Thyroid gland (tissue), 4 donors: ENCODE measurements at places on chromosomes 7 and 10. TPM values are rescaled to one million over a fixed set of nuclear protein-coding genes. Genes with fewer than 3 reads are reported as not detected.

Gene CYP2C18
- not detected for total RNA-seq

Gene ATP5MK
- total RNA-seq, result 256 TPM

Gene STAG3
- 2.7 TPM for total RNA-seq

Gene ACTR1A
- total RNA-seq, result 102 TPM

Gene VPS37D
- 5.6 TPM for total RNA-seq

DNA sequence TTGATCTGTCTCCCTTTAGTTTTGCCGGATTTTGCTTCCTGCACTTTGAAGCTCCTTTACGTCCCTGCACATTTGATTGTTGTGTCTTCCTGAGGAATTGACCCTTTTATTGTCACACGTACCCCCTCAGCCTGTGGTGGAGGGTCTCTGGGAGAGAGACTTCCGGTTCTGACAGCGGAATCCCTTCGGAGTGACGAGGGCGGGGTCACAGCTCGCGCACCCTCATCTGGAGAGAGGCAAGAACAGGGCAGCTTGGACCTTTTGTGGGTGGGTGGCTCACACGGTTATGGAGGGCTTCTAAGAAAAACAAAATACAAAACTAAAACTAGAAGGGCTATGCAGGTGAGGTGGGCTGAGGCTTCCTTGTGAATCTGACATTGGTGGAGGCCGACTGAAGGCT is 26.0 kb downstream of the AMZ1 start:
- no peaks in the 10 kb centered on the region for H3K27me3 ChIP-seq
- DNase-seq, result no peak
- H3K4me1 ChIP-seq, result peaks cover 7% of the 10 kb centered on the region
- H3K27ac ChIP-seq, result no peak overlapping the region
- no peak overlapping the region for H3K4me3 ChIP-seq
- H3K36me3 ChIP-seq, result no peaks in the 10 kb centered on the region

DNA sequence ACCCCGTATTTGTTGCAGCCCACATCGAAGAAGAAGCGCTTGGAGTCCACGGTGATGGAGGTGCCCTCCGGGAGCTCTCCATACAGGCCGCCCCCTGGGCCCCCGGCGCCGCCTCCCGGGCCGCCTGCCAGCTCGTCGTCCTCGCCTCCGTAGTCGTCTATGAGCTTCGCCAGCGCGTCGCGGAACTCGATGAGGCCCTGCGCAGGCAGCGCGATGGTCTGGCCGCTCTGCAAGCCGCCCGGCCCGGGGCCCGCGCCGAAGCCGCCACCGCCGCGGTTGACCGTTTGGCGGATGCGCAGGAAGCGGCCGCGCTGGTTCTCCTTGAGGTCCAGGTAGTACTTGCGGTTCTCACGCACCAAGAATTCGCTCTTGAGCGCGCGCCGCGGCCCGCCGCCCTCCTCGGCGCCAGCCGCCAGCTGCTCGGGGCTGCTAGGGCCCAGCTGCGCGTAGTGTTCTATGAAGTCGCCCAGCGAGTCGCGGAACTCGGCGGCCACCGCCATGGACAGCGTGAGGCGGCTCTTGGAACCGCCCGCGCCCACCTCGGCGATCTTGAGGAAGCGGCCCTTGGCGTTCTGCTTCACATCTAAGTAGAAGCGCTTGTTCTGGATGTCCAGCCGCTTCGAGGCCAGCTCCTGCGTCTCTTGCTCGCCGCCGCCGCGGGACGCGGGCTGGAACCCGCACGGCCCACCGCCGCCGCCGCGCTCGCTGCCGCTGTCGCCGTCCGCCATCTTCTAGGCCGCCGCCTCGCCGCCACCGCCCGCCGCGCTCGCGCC is 523 bp downstream of the PURB start:
- DNase-seq, result peak; percentile 65
- H3K4me3 ChIP-seq, result peak overlapping the region; percentile 93
- peak overlapping the region; percentile 88 for H3K27ac ChIP-seq
- H3K4me1 ChIP-seq, result peaks cover 43% of the 10 kb centered on the region

DNA sequence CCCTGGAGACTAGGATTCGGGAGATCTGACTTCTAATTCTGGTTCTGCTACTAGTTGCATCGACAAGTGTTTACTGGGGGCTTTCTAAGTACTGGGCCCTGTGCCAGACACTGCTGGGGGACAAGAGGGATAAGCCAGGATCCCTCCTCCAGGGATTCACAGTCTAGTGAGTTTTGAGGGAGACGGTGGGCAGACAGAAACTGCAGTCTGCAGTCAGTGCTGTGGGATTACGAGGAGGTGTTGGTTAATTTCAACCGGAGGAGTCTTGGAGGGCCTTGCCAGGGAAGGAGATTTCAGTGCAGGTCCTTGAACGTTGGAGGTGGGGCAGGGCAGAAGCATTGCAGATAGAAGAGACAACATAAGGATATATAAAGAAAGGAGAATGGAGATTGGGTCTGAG is 3.5 kb upstream of the KCNH2 start:
- no peak overlapping the region for H3K4me3 ChIP-seq
- DNase-seq, result no peak
- no peaks in the 10 kb centered on the region for H3K36me3 ChIP-seq
- no peak overlapping the region for H3K27ac ChIP-seq
- peaks cover 16% of the 10 kb centered on the region for H3K4me1 ChIP-seq

DNA sequence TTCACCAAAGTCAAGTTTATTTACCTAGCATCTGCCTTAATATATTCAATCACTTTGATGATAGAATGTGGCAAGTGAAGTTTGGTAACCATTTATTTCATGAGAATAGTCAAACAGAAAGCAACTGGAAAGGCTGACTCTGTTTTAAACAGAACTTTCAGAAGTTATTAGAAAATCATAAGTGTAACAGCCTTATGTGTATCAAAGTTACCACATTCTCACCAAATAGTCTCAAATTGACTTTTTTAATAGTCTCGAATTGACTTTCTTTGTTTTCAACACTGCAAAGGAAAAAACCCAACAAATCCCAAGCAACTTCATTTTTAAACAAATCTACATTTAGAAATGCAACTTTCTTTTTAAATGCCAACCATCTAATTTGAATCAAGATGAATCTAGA is 29.5 kb downstream of the NAMPT start:
- no peaks in the 10 kb centered on the region for H3K27me3 ChIP-seq
- peaks cover 11% of the 10 kb centered on the region for H3K36me3 ChIP-seq
- DNase-seq, result no peak
- no peak overlapping the region for H3K4me3 ChIP-seq
- H3K4me1 ChIP-seq, result no peaks in the 10 kb centered on the region

DNA sequence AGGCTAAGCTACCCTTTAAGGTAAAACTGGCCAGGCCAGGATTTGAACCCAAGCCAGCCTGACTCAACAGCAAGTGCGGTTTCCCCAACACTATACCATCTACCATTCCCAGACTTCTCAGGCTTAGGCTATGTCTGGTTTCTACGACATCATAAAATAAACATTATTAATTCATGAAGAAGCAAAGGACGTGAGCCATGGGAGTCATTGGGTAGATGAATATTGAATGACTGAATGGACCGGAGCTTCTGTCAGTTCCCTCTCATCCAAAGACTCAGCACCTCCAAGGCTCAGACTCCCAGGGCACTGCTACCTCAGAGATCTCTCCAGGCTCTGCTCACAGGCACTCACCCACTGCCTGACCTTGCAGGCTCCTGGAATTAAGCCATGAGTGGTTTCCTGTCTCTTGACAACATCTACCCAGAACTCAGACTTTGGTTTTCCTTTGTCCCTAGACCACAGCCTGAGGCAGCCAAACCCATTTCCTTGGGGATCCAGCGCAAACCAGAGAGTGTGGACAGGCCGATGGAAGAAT is 64.6 kb upstream of the STEAP1B start:
- DNase-seq, result no peak
- H3K27me3 ChIP-seq, result no peaks in the 10 kb centered on the region
- H3K27ac ChIP-seq, result no peak overlapping the region
- H3K4me1 ChIP-seq, result peaks cover 5% of the 10 kb centered on the region
- H3K4me3 ChIP-seq, result no peak overlapping the region

DNA sequence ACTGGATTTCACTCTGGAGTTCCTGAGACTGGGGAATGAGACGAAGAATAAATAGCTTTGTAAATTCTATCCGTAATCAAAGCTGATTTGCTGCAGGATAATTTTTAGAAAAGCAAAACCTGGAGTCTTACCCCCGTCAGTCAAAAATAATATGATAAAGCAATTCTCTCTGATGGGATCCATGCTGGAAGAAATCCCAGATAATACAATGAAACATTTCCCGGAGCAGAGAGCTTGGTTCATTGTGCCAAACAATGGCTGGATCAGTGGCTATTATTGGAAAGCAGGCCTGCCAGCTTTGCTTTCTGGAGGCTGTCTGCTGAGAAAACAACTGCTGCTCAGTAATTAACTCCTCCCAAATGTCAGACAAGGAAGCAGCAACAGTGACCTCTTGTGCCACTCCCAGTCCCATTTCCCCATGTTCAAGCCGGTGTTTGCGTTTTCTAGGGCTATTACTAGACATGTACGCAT is 609.4 kb upstream of the PCDH15 start:
- H3K4me1 ChIP-seq, result peaks cover 7% of the 10 kb centered on the region
- H3K27ac ChIP-seq, result peak overlapping the region; percentile 44
- peak; percentile 63 for DNase-seq
- no peaks in the 10 kb centered on the region for H3K36me3 ChIP-seq

- no peak overlapping the region for H3K4me3 ChIP-seq
- no peaks in the 10 kb centered on the region for H3K4me1 ChIP-seq
- H3K27ac ChIP-seq, result no peak overlapping the region
- no peaks in the 10 kb centered on the region for H3K27me3 ChIP-seq
- H3K36me3 ChIP-seq, result no peaks in the 10 kb centered on the region
Observed at GRCh38 chr10:56561336-56561735, 200.3 kb upstream of the ZWINT start.

DNA sequence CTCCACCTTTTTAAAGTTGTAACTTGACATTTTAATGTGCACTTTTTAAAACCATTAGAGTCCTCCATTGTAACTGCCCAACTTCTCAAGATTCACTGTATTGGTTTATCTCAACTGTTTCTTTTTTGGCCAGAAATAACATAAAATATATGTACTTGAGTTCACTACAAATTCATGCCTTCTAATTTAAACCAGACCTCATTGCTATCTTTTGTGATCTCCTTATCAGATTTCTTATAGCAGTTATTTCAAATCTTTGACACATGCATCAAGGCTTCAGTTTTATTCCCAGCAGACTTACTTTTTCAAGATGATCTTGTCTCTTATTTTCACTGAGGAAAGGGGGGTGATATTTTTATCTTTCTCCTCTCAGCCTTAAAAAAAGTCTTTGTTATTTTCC is 154.3 kb downstream of the PHF14 start:
- no peak overlapping the region for H3K27ac ChIP-seq
- no peak for DNase-seq
- no peaks in the 10 kb centered on the region for H3K27me3 ChIP-seq
- peaks cover 7% of the 10 kb centered on the region for H3K4me1 ChIP-seq
- H3K4me3 ChIP-seq, result no peak overlapping the region

- no peaks in the 10 kb centered on the region for H3K27me3 ChIP-seq
- no peak overlapping the region for H3K27ac ChIP-seq
- peaks cover 6% of the 10 kb centered on the region for H3K4me1 ChIP-seq
- H3K36me3 ChIP-seq, result no peaks in the 10 kb centered on the region
- no peak for DNase-seq
Observed at GRCh38 chr7:22686620-22687019, 40.4 kb upstream of the IL6 start.

DNA sequence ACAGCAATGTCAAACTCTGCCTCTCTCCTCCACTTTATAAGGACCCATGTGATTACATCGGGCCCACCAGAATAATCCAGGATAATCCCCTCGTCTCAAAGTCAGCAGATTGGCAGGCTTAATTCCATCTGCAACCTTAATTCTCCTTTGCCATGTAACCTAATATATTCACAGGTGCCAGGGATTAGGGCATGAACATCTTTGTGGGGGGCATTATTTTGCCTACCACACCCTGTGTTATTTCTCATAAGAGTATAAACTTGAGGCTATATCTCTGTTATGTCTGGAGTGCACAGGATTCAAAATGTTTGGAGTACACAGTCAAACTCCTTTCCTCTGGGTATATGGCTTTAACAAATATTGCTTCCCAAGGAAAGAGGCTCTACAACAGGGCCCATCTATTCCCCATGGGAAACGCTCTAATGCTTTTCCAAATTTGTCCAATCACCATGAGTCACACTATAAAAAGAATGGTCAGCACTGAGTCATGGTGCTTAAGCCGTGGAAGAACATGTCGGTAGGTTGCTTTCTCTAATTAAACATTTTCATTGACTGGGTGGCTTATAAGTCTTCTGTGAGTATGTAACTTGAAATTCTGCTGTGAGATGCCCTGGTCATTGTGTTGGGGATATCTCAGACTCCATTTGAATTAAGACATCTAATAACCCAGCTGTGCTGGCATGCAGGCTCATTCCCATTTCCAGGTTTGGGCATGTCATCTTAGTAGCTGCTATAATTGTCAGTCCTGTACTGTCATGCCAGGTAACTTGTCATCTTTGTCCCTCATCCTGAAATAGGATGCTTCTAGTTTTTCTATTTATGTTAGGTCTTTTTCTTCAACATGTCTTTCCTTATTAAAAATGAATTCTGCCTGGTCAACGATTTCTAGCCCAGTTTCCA is 11.5 kb upstream of the AKR1B10 start:
- H3K27me3 ChIP-seq, result no peaks in the 10 kb centered on the region
- no peak overlapping the region for H3K27ac ChIP-seq
- H3K4me1 ChIP-seq, result no peaks in the 10 kb centered on the region
- no peak overlapping the region for H3K4me3 ChIP-seq
- no peaks in the 10 kb centered on the region for H3K36me3 ChIP-seq

- no peak overlapping the region for H3K27ac ChIP-seq
- no peak overlapping the region for H3K4me3 ChIP-seq
- H3K4me1 ChIP-seq, result peaks cover 14% of the 10 kb centered on the region
- DNase-seq, result no peak
- H3K27me3 ChIP-seq, result no peaks in the 10 kb centered on the region
- H3K36me3 ChIP-seq, result no peaks in the 10 kb centered on the region
Observed at GRCh38 chr10:110335314-110336064, 30.8 kb upstream of the SMNDC1 start.

- no peaks in the 10 kb centered on the region for H3K27me3 ChIP-seq
- no peak for DNase-seq
- H3K36me3 ChIP-seq, result no peaks in the 10 kb centered on the region
Observed at GRCh38 chr10:77034240-77034639, 603.4 kb downstream of the KCNMA1 start.

DNA sequence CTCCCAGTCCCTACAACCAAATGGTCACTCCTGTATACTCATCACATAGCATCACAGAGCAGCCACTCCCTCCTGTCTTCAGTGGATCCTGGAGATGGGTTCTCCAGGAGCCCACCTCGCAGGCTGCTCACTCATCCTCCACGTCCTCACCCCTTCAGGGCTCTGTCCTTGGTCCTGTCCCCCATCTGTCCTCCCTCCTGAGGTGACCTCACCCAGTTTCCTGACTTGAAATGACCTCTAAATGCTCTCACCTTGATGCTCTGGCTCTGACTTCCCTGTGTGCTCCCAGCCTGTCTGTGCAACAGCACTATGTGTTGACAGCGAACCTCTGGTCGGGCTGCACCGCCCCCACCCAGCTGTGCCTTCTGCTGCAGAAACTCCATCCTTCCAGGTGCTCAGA is 2.1 kb upstream of the PPP2R2D start:
- no peaks in the 10 kb centered on the region for H3K36me3 ChIP-seq
- H3K4me3 ChIP-seq, result no peak overlapping the region
- no peak for DNase-seq
- H3K27ac ChIP-seq, result no peak overlapping the region

- no peaks in the 10 kb centered on the region for H3K27me3 ChIP-seq
- H3K27ac ChIP-seq, result no peak overlapping the region
- no peaks in the 10 kb centered on the region for H3K4me1 ChIP-seq
- no peak for DNase-seq
Observed at GRCh38 chr7:122942765-122943164, 52.7 kb downstream of the TAS2R16 start.
